ENCODE measurements at places on chromosomes 7 and 10.

- DNase-seq, result no peak
Measured at GRCh38 chr10:102665904-102666509, 21.7 kb downstream of the TRIM8 start.

- DNase-seq, result no peak
Measured at GRCh38 chr10:26573674-26574073, 123.8 kb upstream of the PDSS1 start.

- no peak for DNase-seq
Measured at GRCh38 chr7:93301736-93302135, 69.6 kb downstream of the VPS50 start.

DNA sequence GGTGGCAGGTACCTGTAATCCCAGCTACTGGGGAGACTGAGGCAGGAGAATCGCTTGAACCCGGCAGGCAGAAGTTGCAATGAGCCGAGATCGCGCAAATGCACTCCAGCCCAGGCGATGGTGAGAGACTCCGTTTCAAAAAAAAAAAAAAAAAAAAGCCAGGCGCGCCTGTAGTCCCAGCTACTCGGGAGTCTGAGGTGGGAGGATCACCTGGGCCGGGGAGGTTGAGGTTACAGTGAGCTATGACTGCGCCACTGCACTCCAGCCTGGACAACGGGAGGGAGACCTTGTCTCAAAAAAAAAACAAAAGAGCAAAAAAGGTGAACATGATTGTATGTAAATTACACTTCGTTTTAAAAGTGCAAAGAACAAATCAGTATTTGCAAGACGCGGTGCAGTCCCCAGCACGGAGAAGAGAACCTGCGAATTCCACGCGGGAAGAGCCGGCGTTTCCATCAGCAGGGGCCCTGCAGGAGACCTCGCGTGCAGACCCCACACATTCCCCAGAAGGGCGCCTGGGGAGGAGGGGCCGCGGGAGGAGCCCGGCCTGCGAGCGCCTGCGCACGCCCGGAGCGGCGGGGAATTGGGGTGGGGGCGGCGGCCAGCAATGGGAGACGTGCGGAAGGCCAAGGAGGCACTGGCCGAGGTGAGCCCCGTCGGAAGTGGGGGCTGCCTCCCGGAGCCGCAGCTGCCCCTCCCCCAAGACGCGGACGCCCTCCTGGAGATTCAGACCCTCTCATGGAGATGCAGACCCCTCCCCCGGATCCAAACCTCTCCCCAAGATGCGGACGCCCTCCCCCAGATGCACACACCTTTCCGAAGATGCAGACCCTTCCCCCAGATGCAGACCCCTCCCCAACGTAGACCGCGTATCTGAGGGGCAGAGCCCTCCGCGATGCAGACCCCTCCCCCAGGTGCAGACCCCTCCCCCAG, 16.7 kb upstream of the SUN1 start:
- peak; percentile 11 for DNase-seq

- DNase-seq, result no peak
Measured at GRCh38 chr10:5525561-5526341, 990 bp downstream of the CALML3 start.

- no peak for DNase-seq
Measured at GRCh38 chr7:157553256-157553655, 216.5 kb downstream of the DNAJB6 start.

- DNase-seq, result no peak
Measured at GRCh38 chr10:29600067-29600466, 34.7 kb downstream of the SVIL start.

- DNase-seq, result no peak
Measured at GRCh38 chr7:27145914-27146412, 1.6 kb downstream of the HOXA6 start.

DNA sequence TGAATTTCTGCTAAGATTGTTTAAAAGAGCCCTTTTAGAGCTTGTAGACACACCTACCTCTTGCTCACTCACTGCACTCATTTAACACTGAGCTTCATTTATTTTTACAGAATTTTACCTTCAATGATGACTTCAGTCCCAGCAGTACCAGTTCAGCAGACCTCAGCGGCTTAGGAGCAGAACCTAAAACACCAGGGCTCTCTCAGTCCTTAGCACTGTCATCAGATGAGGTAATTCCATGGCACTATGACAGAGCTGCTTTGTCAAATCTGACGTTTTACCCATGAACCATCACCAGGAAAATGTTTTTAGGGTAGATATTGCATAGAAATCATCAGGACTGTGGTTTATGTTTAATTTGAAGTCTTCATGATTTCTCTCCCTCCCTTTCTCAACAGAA, 38.2 kb downstream of the PON1 start:
- no peak for DNase-seq

DNA sequence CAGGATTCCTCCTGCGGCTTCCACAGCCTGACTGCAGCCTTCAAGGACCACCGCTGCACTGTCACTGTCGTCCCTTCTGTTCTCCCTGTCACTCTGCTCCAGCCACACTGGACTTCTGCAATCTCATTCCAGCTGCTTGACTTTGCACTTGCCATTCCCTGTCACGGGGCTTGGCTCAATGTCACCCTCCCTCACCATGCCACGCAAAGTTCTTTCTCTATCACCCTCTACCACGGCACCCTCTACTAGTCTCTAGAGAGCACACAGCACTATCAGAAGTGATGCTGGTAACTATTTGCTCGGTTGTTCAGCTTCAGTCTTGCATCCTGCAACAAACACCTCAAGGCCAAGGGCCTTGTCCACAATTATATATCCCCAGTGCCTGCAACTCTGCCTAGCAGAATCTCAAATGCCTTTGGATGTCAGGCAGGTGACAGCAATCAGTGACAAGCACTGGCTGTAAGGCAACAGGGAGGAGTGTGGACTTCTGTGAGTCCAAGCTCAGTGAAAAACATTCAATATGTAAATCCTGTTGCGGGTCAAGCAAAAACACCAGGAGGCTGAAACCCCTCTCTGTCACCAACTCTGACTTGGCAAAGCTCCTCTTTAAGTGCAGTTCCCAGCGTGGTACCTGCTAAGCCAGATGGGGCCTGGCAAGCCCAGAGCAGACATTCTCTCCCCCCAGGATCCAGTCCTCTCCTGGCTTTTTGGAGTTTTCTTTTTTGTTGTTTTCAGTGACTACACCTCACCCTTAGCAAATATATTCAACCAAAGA, 259.9 kb downstream of the FGFR2 start:
- DNase-seq, result no peak

DNA sequence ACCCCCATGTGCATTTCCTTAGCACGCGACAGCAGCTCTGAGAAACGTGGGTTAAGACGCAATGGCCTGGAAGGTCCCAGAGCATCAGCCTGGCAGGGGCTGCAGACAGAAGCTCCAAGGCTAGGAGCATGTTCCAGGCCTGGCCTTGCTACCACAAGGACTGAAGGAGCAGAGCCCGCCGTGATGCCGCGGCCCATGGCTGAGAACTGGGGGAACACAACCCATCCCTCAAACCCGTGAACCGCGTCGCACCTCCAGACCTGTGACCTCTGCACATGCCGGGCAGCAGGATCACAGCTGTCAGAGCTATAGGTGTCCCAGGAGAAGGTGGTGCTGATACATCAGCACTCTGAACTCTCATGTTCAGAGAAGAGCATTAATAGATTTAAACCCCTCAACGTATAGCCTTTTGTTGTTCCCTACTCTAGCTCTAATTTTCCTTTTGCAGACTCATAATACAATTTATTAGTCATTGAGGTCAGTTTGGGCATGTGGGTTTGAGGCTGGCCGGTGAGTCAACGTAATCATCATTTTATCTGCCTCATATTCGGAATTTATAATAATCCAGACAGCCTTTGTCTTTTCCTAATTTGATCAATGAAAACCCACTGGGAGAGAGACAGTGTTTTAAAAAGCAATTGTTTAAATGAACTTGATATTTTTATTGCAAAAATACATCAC, 222.5 kb upstream of the TCERG1L start:
- DNase-seq, result no peak

DNA sequence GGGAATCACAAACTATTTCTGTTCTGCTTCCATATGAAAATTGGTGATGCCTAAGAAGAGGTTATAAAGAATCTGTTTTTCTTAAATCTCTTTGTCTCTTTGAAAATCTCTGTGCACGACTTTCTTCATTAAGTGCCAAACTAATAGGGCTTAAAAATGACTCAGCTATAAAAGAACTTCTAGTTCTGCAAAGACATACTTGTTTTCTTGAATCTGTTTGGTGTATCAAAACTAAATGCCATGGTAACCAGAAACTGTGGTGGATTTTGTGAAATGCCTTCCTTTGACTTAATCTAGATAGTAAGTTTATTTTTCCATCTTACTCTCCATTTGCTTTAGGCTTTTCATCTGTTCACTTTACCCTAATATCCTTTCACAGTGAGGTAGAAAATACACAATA, 417.8 kb downstream of the PARD3 start:
- no peak for DNase-seq

Measured in activated CD4-positive, alpha-beta T cell treated with anti-CD3 and anti-CD28 coated beads, Interleukin-10, Interleukin-2, amounts not matched to agents 100 ng/mL and 50 ng/mL, durations not matched to agents 16 hours and 8 hours (primary cell).